ENCODE measurements at places on chromosomes 7 and 10.

DNA sequence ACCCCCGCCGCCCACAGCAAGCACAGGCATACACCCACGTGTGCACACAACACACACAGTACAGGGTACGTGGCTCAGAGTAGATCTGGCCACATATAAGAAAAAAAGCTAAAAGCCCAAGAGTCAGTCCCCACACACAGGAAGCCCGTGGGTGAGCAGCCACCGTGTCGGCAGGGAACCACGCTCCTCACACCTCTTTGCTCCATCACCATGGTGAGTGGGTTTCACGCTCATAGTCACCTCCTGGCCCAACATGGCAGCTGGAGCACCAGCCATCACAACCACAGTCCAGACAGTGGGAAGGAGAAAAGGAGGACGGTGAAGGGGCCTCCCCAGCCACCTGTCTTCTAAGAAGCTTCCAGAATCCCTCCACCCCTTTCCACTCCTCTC is 76.0 kb upstream of the PDGFA start:
- DNase-seq, result no peak

DNA sequence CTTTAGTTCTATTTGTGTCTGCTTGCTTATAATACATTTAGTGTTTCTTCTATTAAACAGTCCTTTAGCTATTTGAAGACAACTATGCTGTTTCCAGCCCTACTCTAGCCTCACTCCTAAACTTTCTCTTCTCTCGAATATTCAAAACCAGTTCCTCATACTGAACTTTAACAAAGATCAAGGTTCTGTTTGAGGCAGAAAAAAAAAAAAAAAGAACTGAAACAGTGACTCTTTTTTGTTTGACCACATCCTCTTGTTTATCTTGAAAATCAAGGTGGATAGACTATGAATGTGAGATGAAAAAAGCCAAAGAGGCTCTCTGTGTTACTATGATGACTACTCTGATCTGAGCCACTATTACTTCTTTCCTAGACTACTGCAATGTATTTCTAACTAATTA is 154.3 kb downstream of the ZNF365 start:
- DNase-seq, result no peak

DNA sequence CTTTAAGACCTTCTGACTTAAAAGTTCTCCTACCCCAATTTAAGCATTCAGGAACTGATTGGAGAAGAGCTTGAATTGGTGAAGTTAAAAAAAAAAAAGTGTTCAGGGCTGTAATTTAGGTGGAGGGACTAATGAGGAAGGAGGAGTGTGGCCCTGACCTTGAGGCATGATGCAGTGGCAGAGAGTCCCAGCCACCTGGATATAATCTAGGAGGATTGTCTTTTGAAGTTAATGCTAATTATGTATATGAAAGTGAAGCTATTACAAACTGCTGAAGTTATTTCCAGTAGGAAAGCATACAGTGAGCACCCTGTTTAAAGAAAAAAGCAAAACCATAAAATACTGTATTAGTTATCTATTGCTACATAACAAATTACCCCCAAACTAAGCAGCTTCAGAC is 31.5 kb downstream of the ADD3 start:
- no peak for DNase-seq

- no peak for DNase-seq
Measured at GRCh38 chr10:5622186-5622960, 44.0 kb downstream of the ASB13 start.

- no peak for DNase-seq
Measured at GRCh38 chr7:18345641-18346234, 149.8 kb upstream of the HDAC9 start.

GRCh38 chr10:130577039-130577438 is 440.8 kb downstream of the GLRX3 start:
- DNase-seq, result no peak

DNA sequence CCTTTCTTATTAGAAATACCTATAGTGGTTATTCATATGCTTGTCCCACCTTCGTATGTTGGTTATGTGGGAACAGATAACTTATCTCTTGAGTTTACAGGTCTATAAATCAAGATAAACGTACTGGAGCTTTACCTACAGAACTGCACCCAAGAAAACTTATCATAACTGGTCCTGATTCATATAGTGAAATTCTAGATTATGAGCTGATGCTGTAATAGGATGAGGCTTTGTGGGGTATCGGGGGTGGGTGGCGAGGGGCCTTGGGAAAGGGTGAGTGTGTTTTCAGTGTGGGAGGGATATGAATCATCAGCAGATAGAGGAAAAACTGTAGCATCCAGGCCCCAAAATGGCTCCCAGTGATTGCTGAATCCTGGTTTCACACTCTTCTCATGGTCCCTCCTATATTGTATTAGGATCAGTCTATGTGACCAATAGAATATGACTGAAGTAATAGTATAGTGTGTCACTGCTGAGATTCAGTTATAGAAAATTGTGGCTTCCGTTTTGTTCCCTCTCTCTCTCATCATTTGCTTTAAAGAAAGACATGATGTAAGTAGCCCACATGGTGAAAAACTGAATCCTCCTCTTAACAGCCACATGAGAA is 706.8 kb upstream of the LRRTM3 start:
- DNase-seq, result no peak

- DNase-seq, result no peak
Measured at GRCh38 chr7:5635461-5636445, 145.7 kb downstream of the RNF216 start.

DNA sequence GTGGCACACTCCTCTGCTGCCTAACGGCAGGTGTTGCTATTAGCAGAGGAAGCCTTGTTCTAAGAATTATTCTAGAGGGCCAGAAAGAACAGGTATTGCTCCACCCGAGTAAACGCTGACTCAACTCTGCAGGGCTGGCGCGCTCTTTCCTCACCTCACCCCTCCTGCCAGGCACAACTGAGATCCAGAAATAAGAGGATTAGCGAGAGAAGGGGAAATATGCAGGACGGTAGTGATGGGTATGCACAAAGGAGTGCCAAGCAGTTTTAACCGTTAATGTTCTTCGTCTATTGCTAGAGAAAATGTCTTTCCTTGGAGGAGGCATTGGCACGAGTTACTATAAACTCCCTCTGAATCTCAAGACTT is 369 bp upstream of the SCIN start:
- DNase-seq, result no peak

Measured in GOT3 (cell line).